ENCODE measurements at places on chromosomes 13 and 19.

- DNase-seq = peak; percentile 74
These were observed 469 bp upstream of the RNF6 start for GRCh38 chr13:26222520-26223046.

DNA sequence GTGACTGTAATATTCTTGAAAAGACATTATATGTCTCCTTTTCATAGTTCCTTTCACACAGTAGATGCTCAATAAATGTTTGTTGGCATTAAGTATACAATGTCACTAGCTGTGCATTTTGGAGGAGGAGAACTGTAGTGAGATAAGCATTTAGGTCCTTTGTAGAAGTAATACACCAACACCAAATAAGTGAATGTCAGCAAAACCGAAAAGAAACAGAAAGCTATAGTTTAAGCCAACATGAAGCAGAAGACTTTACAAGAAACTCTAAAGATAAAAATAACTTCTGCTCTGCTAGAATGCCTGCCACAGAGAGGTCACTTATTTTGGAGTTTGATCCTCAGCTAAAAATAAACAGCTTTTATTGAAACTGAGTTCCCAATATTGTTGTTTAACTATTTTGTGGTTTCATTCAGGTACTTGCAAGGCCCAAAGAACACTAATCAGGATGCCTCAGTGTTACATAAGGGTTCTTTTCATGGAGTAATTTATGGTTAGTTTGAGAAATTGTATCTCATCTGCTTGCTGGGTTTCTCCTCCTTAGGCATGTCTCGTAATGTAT, 86.2 kb downstream of the STARD13 start:
- DNase-seq = no peak

DNA sequence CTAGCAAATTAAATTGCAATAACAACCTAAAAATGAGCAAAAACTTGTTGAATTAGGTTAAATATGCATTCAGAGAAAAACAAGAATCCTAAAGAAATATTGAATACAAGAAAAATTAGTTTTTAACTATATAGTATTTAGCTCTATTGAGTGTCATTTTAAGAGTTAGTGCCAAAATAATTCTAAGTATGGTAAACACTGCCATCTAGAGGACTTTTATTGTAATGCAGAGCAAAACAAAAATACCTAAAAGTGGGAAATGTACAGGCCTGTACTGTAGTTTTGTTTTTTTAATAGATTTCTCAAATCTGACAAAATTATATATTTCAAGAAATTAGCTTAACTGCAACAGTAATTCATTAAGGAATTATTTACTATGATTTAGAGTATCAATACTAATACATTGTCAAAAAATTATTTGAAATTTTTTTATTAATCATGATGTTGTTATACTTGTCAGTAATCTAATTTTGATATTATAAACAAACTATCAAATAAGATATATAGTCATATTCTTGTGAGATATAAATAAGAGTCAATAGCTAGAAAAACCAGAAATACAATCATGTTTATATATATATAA, 8.2 kb upstream of the PCDH9 start:
- DNase-seq = peak; percentile 65

DNA sequence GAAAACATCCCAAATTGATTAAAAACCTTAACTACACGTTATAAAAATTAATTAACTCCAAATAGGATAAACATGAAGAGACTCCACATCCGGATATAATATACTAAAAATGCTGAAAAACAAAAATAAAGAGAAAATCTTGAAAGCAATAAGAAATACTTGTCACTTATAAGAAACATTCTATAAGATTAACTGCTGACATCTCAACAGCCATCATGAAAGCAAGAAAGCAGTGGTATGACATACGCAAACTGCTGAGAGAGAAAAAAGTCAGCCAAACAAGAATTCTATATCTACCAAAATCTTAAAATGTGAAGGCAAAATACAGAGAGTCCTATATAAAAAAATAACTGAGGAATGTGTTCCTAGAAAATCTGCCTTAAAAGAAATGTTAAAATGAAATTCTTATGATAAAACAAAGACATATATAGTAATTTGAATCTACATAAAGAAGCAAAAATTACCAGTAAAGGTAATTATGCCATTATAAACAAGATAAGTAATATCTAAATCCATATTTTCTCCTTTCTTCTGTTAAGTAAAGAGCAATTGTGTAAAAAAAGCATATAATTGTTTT, 1851.1 kb downstream of the PCDH9 start:
- DNase-seq = no peak

DNA sequence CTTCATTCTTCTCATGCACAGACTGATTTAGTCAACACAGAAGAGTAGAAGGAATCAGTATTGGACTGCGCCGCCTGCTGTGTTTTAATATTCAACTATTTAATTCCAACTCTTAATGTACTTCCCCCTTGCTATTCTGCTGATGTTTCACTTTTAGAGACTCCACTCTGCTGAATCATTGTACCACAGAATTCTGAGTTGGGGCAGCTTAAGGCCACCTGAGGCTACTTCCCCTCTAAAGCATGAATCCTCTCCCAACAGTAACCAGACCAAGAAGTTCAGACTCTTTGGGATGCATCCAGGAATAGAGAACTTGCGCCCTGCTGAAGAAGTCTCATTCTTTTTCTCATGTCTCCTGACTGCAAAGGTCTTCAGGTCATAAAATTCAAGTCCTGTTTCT, 708.8 kb downstream of the UQCRFS1 start:
- DNase-seq = no peak

Data from NCI-H1694 treated with DMSO at 0.1 percent for 48 hours (cell line).